ENCODE measurements at places on chromosomes 6 and 20.
A peak's percentile ranks its signal among the peaks of the same experiment; 100 is the strongest.

GRCh38 chr6:148530976-148531375 lies 188.3 kb downstream of the SASH1 start:
- DNase-seq, result no peak

DNA sequence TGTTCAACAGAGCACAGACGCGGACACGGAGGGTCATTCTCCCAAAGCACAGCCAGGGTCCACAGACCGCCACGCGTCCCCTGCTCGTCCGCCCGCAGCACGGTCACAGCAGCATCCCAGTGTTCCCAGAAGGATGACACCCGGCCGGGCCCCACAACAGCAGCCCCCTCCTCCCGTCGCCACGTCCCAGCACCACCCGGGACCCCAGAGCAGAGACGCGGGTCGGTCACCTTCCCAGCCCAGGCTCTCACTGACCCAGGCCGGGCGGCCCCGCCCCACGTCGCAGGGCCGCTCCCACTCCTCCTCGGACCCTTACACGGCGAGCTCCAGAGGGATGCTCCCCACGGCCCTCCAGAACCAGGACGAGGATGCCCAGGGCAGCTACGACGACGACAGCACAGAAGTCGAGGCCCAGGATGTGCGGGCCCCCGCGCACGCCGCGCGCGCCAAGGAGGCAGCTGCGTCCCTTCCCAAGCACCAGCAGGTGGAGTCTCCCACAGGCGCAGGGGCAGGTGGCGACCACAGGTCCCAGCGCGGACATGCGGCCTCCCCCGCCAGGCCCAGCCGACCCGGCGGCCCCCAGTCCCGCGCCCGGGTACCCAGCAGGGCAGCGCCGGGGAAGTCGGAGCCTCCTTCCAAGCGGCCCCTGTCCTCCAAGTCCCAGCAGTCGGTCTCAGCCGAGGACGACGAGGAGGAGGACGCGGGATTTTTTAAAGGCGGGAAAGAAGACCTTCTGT lies 64.3 kb downstream of the FNDC1 start:
- DNase-seq, result no peak

DNA sequence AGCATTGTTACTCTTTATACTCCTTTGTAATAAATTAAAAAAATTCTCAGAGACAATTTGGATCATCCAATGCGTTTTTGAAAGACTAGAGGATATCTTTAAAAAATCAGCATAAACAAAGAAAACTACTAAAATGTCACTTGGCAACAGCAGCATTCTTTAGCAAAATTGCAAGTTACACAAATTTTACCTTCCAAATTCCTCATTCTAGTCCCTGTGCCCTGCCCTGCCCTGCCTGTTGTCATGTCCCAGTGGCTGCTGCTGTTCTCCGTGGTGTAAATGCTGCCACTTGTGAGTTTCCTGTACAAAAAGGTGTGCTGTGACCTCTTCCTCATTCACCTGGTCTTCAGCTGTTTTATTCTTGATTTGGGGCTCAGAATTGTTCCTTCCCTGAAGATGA lies 83.2 kb downstream of the CDC5L start:
- no peak for DNase-seq

GRCh38 chr6:169227116-169227515 lies 26.5 kb downstream of the THBS2 start:
- DNase-seq, result no peak

- peak; percentile 41 for DNase-seq
These were observed 114.6 kb upstream of the RIPOR2 start for GRCh38 chr6:25050356-25050755.

GRCh38 chr6:55729665-55730064 lies 145.7 kb downstream of the BMP5 start:
- no peak for DNase-seq

DNA sequence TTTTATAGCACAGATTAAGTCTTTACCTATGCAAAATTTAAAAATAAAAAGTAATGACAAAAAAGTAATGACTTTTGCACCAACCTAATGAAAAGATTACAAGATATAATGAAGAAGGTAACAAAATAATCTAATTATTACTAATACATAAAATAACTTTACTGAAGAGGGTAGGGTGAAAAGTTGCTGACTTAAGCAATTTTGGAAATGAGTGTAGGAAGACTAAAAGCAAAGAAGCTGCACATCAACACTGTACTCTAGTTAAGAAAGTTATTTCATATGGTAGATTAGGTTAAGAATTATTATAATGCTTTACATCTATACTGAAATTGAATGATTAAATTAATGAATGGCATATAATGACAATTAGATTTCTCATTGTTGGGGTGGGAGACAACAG lies 76.8 kb downstream of the MANEA start:
- DNase-seq, result no peak

DNA sequence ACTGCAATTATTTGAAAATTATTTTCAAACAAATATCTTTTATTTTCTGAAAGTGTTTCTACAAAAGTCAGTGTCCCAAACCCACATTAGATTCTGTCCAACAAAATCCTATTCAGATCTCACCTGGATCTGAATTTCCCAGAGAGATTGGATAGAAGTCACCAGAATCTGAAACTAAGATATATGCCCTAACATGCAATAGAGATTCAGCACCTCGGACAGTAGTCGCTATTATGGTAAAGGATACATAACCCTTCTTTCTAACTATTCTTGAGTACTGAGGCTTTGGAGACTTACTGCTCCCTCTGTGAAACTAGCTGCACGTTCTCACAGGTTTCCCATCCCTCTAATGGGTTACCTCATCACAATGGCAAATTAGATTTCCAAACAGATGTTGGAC lies 151.4 kb downstream of the ID4 start:
- DNase-seq, result peak; percentile 3

- no peak for DNase-seq
These were observed 783.2 kb downstream of the DHX35 start for GRCh38 chr20:39745380-39745779.

DNA sequence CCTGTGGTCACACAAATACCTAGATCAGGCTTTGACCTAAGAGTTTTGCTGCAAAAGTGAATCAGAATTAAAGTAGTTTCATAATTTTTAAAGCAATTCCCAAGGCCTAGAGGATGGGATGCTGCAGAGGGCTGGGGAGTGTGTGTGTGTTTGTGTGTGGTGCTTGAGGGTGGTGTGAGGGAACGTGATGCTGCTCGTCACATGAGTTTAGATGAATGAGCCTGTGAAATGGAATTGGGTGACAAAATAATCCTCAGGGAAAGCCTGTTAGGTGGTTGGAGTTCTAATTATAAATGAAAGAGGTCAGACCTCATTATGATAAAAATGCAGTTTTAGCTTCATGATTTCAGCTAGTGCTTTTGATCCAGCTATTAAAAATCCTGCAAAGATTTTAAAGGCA lies 87.5 kb upstream of the TMEM170B start:
- no peak for DNase-seq

GRCh38 chr6:49499623-49500022 lies at the start of gene GLYATL3:
TSS of gene GLYATL3 (plus strand) at chr6:49499923. CDS start at chr6:49511991, 12,068 bp downstream.
- DNase-seq, result no peak

DNA sequence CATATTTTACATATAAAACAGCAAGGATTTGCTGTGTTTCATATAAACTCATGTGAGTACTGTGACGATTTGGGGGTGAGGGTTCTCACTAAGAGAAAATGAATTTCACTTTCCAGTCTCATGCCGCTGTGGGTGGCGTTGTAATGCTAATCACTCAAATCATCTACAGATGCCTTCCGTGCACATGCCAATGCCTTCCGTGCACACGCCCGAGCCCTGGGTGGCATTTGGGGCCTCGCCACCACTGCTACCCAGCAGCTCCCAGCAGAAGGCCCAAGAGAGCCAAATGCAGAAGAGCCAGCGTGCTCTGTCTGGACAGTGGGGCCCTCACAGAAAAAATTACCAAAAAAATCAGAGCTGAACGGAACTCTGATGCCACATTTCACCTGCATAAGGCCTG lies 53.7 kb downstream of the WDR27 start:
- DNase-seq, result no peak

- DNase-seq, result no peak
These were observed 162.5 kb downstream of the CDH4 start for GRCh38 chr20:61414455-61414991.

GRCh38 chr6:144999127-144999526 lies 714.0 kb downstream of the UTRN start:
- DNase-seq, result no peak

- DNase-seq, result no peak
These were observed 8.5 kb upstream of the RAET1E start for GRCh38 chr6:149906405-149906804.

- no peak for DNase-seq
These were observed 18.6 kb downstream of the HFE start for GRCh38 chr6:26105842-26106241.

DNA sequence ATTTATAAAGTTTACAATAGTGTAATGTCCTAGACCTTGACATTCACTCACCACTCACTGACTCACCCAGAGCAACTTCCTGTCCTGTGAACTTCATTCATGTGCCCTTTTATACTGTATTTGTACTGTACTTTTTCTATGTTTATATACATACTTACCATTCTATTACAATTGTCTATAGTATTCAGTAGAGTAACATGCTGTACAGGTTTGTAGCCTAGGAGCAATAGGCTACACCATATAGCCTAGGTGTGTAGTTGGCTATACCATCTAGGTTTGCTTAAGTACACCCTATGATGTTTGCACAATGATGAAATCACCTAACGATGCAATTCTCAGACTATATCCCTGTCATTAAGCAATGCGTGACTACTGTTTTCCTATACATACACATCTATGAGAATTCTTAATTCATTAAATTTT lies 17.5 kb downstream of the EDEM2 start:
- no peak for DNase-seq

DNA sequence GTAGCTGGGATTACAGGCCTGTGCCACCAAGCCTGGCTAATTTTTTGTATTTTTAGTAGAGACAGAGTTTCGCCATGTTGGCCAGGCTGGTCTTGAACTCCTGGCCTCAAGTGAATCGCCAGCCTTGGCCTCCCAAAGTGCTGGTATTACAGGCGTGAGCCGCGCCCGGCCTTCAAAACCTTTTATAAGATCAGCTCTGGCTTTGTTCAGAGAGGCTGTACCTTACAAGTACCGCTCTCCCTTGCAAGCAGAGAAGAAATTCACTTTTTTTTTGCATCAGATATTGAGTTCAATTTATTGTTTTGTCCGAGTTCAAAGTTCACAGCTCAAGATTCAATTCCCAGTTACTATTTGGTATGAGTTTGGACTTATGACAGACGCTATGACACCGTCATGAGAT lies 1.9 kb upstream of the DNAAF9 start:
- no peak for DNase-seq

DNA sequence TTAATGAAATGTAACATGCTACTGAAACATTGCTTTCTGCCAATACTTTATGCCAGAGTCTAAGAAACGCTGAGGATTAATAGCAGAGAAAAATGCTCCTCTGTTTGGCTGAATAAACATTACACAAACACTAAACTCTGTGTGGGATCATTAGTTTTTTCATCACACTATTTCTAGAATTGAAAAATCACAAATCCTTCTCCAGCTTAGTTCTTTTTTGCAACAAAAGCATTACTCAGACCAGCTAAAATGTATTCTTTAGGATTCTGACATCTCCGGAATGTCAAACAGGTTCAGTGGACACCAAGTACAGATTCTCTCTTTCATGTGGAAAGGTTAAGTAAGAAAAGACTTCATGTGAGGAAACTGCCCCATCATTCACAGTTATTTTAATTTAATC lies 226.9 kb downstream of the SIM1 start:
- DNase-seq, result no peak

DNA sequence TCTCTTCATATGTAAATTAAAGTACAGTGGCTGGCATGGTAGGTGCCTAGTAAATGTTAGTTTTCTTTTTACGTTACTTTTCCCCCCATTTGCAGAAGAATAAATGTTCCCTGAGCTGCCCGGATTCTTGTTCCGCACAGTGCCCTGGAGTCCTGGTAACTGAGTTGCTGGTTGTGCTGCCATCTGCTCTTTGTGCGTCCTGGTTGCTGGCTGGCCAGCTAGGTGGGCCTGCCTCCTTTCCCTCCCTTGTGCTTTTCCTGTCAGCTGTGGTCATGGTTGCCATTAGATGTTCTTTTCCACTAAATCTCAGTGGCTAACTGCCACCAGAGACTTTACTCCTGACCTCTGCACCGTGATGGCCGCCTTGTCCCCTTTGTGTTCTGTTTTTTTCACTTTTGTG lies 28.6 kb downstream of the CEP43 start:
- DNase-seq, result no peak

DNA sequence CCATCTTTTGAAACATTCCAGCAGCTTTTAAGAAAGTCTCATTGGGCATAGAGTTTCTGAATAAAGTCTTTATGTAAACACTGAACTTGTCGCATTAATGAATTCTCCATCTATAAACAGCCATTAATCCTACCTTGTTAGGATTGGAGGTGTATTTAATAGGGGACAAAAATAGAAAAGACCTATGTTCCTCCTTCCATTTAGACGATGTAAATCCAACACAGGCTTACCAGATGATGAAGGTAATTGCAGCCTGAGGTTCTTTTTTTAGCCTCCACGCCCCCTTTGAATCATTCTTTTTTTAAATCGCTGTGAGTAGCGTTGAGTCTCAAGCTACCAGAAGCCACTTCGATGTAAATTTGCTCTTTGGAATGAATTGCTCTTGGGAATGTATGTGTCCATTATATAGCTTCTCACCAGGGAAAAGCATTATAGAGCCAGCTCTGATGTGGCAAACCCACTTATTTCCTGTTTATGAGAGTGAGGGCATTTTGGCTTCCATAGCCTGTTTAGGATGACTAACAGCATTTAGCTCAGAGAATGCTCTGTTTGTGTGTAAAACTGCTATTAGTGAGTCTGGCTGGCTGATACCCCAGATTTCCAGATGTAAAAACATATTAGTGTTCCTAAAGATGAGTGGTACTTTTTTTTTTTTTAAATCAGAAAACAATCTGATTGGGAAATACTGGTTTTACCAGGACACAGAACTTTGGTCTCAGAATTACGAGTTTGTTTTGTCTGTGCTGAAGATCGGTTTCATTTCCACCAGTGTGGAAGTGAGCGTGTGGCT lies 74.9 kb upstream of the CLDN20 start:
- no peak for DNase-seq

Measured in T-helper 1 cell (primary cell).